CMK (cell line): ENCODE measurements at places on chromosomes 2 and 18.

DNA sequence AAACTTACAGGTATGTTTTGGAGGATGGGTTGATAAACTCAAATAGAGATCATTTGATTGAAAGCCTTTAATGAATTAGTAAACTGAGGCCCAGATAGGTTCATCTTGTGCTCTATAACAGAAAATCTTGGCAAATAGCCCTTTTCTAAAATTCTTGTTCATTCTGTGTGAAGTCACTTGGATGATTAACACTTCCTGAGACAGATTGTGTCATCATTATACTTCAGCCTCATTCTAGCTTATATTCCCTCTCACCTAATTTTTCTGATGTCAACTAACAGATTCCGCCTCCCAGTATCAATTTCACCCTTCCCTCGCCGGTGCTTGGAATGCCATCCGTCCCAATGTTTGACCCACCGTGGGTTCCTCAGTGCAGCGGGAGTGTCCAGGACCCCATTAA, 84.2 kb upstream of the RPE start:
- no peak for DNase-seq

DNA sequence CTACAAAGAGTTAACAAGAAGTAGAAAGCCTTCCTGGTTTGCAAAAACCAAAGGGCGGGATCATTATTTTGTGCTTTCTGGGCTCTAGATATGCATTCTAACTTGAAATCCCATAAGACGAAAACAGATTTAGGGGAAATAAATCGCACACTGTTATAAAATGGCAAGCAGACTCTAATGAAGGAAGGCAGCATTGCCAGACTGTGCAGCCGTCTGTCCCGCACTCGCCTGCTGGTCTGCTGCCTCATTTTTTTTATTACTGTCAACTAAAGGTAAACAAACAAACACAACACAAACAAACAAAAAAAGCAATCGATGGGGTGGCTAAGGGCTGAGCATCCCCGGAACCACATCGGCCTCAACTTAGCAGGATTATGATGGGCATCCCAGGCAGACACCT, 24.4 kb downstream of the ZNF521 start:
- no peak for DNase-seq

DNA sequence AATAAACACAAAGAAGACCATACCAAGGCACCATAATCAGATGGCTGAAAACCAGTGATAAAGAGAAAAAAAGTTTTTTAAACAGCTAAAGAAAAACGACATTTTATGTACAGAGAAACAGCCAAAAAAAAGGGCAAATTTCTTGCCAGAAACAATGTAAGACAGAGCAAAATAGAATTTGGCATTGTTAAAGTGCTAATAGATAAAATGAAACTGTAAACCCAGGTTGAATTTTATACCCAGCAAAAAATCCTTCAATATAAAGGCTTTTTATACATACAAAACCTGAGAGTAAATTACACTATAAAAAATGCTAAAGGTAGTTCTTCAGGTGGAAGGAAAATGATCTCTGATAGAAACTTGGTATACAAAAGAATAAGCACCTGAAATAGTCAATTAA, 45.7 kb downstream of the FAM117B start:
- no peak for DNase-seq

GRCh38 chr2:102932501-102932900, 170.7 kb downstream of the TMEM182 start:
- no peak for DNase-seq

DNA sequence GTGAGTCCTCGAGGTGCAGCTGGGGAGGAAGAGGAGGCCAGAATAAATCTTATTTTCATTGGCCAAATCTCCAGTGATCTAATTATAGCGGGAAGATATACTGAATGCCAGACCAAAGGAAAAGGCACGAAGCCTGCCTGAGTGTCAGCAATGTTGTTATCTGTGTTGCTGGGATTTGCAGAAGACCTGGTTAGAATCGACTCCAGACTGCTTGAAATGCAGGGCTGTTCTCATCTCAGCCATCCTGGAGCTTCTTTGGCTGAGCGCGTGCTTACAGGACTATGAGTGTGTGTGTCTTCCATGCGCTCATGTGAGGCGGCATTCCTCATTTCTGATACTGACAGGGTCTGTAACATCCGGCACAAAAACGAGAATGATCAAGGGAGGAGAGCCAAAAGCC, 81.2 kb downstream of the TSN start:
- DNase-seq: no peak

DNA sequence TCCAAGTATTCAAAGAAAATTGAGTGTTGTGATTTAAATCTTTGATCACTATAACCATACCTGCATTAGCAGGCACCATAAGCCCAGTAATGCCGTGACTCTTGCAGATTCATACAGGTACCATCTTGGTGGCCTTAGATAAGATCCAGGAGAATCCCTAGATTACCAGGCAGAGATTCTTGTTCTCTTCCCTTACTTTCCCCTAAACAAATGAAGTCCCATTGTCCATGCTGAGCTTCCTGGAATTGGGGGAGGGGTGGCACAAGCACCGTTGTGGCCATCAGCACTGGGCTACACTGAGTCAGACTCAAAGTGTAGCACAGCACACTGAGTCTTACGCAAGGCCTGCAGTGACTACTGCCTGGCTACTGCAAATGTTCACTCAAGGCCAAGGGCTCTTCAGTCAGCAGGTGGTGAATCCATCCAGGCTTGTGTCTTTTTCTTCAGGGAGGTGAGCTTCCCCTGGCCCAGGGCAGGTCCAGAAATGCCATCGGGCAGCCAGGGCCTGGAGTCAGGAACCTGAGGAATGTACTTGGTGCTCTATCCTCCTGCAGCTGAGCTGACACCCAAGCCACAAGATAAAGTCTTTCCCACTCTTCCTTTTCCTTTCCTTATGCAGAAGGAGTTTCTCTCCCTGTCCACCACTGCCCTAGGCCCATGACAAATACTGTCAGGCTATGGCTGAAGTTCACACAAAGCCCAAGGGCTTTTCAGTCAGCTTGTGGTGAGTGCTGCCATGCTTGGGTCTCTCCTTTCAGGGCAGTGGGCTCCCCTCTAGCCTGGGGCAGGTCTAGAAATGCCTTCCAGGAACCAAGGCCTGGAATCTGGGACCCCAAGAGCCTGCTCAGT, 52.6 kb downstream of the CD28 start:
- DNase-seq: no peak

- no peak for DNase-seq
Measured at GRCh38 chr2:46917628-46918027, 2.0 kb upstream of the MCFD2 start.

- DNase-seq: no peak
Measured at GRCh38 chr2:171102802-171103201, 57.9 kb downstream of the TLK1 start.

DNA sequence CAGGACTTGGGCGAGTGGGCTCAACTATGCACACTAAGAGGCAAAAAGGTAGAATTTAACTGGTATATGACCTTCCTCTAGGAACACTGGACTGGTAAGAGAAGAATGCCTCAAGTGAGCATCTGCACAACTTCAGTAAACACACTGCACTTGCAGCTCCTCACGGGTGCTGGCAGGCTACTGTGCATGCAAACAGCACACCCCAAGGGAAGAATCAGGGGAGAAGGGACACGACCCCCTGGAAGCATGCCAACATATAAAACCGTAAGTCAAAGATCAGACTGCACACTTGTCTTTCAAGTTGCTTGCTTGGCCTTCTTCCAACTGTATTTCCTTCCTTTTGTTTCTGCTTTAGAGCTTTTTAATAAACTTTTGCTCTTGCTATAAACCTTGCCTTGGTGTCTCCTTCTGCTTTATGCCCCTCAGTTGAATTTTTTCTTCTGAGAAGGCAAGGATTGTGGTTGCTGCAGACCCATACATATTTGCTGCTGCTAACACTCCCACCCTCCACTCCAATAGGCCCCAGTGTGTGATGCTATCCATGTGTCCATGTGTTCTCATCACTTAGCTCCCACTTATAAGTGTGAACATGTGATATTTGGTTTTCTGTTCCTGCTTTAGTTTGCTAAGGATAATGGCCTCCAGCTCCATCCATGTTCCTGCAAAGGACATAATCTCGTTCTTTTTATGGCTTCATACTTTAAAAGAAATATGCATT, 263.7 kb upstream of the SPOPL start:
- no peak for DNase-seq

DNA sequence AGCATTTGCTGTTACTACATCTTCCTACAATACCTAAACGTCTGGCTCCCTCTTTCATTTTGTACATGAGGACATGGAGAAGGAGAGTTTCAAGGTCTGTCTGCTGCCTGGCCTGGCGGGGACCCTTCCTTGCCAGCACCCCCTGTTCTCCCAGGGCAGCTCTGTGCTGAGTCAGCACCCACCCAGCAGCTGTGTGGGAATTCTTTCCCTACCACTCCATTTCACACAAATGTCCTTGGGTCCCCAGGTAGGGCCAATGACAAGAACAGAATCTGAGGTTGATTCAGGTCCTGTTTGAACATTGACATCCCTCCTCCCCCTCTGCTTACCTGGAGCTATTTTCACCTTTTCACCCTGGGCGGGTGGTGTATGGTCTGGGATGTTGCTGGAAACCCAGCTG, 129.9 kb upstream of the ITGA6 start:
- no peak for DNase-seq

DNA sequence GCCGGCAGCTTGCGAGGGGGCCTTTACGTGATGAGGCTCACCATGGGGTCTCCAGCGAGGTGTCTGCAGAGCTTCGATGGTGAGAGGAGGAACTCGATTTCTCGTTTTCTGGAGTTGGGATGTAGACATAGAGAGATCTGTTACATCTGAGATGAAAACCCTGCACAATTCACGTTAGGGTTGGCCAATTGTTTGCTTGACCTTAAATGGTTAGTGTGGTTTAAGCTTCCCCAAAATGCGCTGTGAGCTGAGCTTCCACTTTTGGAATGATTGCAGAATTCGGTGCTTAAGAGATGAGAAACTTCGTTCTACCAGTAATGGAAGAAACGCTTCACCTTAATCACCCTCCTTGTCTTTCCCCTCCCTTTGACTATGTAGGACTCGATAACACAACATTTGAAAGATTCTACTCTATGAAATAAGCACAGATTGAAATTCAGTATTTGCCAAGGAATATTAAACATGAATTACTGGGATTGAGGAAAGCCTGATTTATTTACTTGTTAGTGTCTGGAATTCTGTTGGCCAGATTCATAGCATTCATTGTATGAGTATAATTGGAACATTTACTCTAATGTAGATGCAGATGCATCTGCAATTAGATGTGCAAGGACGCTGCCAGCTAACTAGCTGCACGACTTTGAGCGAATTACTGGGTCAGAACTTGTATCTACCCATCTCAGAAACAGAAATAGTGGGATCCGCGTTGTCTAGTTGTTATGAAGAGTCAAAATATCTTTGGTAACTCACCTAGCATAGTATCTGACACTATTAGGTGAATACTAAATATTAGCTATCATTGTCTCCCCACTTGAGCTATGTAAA, 1.6 kb upstream of the KLF7 start:
- DNase-seq: no peak

- DNase-seq: no peak
Measured at GRCh38 chr2:101704816-101705578, 7.5 kb downstream of the MAP4K4 start.

- DNase-seq: no peak
Measured at GRCh38 chr2:150125708-150126107, 361.8 kb downstream of the RND3 start.

DNA sequence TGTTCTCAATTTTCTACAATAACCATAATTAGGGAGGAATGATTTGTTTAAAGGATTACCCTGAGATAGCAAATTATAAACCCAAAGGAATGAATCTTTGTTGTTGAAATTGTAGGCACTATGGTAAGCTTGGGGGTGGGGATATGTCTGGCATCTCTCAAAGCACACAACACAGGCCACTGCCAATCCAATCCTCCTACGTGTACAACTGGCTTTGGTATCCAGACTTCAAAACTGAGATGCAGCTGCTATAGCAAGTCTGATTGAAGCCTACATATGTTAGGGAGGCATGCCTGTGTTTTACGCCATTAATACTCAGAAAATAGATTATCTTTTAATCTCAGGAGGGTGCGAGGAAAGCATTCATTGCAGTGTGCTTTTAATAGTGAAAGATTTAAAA, 5.9 kb upstream of the NCOA1 start:
- DNase-seq: no peak

- no peak for DNase-seq
Measured at GRCh38 chr18:50654658-50655550, 95.0 kb downstream of the MAPK4 start.

DNA sequence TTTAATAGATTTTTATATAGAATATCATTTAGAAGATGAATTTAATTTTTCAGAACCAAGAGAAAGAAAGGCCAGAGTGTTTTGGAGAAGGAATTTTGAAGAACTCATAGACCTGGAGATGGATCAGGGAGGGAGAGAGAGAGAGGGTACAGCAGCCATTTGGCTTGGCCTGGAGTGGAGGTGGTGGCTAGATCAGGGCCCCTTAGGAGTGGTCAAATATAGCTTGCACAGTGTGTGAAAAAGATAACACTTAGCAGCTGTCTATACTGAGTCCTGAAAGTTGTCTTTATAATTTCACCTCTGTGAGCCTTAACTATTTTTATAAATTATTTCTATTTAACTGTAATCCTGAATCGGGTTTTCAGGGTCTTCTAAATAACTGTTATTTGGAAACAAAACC, 38.8 kb upstream of the ACYP2 start:
- no peak for DNase-seq

DNA sequence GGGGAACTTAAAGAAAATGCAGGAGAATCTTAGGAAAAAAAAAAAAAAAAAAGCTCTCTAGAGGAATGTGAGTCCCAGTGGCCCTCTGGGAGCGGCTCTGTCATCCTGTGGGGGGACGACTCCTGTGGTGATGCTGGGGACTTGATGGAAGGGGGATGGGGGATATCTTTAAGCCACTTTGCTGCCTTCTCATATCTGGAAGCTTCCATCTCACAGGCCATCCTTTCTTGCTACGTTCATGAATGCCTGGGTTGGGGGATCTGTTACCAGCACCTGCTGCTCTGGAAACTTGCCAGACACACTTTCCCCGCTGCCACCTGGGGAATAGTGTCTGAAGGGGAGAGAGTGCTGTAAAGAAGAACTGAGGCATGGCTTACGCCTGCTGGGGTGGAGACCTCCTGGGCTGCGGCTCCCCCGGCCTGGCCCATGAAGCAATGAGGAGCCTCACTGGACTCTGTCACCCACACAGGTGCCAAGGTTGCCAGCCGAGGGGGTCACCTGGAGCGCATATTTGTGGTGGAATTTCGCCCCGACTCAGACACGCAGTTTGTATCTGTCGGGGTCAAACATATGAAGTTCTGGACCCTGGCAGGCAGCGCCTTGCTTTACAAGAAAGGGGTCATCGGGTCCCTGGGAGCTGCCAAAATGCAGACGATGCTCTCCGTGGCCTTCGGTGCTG, 92.8 kb downstream of the RTN4 start:
- DNase-seq: no peak
